ENCODE measurements at places on chromosomes 2 and 18.
A peak's percentile ranks its signal among the peaks of the same experiment; 100 is the strongest.

DNA sequence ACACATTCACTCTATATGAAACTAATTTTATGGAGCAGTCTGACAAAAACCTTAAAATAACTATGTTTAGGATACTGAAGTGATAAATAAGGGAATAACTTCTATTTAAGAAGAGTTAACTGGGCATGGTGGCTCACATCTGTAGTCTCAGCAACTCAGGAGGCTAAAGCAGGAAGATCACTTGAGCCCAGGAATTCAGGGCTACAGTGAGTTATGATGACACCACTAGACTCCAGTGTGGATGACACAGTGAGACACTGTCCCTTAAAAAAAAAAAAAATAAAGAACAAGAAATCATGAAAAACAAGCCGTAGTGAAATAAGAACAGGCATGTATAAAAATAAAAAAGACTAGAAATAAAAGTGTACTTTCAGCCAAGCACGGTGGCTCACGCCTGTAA, 82.0 kb downstream of the THADA start:
- no peak for DNase-seq

DNA sequence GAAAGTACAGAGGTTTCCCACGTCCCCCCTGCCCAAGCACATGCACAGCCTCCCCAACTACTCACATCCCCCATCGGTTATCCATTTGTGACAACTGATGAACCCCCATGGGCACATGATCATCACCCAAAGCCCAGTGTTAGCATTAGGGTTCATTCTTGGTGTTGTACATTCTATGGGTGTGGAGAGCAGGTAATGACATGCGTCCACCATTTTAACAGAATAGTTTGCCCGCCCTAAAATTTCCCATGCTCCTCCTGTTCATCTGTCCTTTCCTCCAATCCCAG, 74.3 kb downstream of the LONRF2 start:
- DNase-seq, result no peak

DNA sequence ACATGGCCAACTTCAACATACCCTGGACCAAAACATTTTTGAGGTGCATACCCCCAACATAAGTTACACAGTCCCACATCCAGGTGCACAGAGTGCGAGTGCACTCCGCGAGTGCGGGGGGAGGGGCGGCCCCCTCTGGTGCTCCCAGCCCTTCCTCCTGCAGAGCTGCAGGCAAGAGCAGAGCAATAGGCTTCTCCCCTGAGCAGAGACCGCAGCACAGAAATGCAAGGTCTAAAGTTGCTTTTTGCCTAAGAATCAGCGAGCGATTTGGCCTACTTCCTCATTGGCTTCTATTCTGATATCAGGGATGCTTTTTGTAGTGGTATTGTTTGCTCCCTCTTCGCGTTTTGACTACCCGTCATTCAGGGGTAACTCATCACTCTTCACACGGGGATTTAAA, 40.6 kb downstream of the BOLA3 start:
- no peak for DNase-seq

DNA sequence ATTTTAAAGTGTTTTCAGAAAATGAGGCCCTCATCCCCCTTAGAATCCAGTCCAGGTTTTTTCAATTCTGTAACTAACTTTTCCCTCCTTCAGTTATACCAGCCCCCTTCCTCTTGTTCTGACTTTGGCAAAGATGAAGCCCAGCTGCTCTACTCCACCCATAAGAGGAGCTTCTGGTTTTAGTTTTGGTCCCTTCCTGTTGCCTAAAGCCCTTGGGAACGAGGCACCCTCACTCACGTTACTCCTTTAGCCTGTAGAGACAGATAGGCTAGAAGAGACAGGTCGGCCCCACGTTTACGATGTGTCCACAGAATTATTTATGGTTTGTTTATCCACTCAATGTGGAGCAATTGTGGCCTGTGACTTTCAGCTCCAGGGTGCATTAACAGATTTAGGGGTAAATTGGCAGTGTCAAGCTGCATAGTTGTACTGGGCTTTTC, 454.2 kb upstream of the TNP1 start:
- no peak for DNase-seq

GRCh38 chr18:9113468-9114149, 11.1 kb downstream of the NDUFV2 start:
- peak; percentile 59 for DNase-seq

DNA sequence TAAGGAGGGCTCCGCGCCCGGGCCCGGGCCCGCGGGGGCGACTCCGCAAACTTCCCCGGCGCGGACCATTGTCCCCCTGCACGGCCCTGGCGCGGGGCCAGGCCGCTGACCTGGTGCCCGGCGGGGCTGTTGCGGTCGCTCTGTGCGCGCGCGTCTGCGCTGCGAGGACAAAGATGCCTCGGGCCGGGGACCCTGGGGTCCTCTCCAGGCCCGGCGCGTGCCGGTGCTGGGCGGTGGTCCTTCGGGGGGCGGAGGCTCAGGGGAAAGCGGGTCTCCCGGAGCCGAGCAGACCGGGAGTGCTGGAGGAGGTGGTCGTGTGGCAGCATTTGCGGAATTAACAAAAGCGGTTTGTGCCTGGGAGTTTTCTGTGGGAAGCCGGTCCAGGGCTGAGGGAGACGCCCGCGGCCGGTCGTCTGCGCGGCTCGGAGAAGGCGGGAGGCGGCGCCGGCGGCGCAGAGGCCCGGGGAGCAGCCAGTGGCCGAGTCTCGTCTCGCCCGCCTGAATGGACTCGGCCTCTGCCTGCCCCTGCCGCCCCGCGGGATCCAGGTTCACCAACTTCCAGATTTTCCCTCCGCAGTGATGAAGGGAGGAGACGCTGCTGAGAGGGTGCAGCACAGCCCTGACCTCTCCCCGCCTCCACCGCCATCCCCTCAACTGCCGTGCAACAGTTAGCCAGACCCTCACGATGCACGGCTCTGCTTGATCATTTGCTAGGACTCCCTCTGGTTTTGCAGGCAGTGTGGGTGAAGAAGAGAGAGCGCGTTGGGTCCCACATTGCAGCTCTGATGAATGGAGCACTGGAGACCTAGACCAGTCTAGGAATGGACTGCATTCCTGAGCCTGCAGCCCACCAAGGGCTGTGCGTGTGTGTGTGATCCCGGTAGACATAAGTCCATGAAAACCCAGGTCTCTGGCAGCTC, 705 bp downstream of the EFR3B start:
- no peak for DNase-seq

GRCh38 chr2:50207881-50208280, 824.1 kb downstream of the NRXN1 start:
- no peak for DNase-seq

GRCh38 chr2:10906926-10907625, 4.7 kb upstream of the KCNF1 start:
- DNase-seq, result no peak

DNA sequence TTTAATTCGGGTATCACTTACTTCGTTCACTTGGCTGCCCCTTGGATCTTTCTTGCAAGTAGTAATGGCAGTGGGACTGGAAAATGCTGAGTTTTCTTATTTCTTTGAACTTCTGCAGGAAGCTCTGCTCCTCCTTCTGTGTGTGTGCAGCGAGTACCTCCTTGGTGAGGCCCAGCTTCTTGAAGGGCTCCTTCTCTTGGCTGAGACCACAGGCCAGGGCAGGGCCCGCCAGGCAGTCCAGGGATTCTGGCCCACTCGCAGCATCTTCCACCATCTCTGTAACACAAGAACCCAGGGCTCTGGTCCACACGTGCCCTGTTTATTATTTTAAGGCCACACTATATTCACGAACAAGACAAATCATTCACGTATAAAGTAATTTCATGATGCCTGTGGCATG, 15.8 kb upstream of the HES6 start:
- no peak for DNase-seq

GRCh38 chr2:10144771-10145518, 22.4 kb downstream of the RRM2 start:
- no peak for DNase-seq

GRCh38 chr2:113846429-113846828, 43.5 kb upstream of the ACTR3 start:
- no peak for DNase-seq

DNA sequence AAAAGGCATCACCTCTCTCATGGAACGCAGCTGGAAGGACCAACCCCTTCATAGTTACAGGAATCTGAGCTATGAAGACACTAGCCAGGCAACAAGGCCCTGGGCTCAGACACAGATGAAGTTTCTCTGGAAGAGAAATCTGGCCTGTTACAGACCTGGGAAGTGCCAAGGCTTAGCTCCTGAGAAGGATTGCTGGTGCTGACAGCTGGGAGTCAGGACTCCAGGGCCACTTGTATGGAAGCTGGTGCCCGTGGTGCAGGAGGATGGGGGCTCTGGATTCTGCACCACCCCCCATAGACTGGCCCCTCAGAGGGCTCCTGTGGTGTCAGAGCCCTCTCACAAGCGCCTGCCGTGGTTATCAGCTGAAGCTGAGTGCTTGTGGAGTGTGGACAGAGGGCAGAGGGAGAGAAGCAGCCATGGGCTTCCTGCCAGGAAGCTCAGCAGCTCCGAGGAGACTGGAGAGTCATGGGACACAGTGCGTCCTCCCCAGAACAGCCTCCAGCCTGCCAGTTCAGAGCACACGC, 87.3 kb upstream of the LCLAT1 start:
- DNase-seq, result no peak

All from OCI-M1 (cell line).